ENCODE measurements at places on chromosomes 16 and 17. TPM values are rescaled to one million over a fixed set of nuclear protein-coding genes. Genes with fewer than 3 reads are reported as not detected.

DNA sequence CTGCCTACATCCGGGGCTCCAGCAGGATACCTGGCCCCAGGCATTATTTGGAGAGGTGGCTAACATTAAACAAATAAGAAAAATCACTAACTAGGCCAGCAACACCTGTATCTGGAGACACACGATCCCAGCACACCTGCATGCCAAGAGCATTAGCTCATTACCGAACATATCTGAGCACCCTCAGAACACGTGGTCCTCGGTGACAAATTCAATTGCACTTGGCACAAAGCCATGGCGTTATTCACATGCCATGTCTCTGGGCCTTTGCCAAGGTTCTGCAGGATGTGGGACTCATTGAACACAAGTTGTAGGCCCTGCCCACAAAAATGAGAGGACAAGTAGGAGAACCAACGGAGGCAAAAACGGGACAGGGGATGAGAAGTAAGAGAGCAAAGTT, 552.3 kb downstream of the TOX3 start:
- no peak for DNase-seq

- DNase-seq = no peak
Measured at GRCh38 chr17:38566666-38567031, 39.1 kb downstream of the SRCIN1 start.

- DNase-seq = no peak
Measured at GRCh38 chr17:79072544-79072943, 2.1 kb upstream of the ENGASE start.

- peak; percentile 61 for DNase-seq
Measured at GRCh38 chr17:45172541-45173286, 11.0 kb downstream of the HEXIM2 start.

DNA sequence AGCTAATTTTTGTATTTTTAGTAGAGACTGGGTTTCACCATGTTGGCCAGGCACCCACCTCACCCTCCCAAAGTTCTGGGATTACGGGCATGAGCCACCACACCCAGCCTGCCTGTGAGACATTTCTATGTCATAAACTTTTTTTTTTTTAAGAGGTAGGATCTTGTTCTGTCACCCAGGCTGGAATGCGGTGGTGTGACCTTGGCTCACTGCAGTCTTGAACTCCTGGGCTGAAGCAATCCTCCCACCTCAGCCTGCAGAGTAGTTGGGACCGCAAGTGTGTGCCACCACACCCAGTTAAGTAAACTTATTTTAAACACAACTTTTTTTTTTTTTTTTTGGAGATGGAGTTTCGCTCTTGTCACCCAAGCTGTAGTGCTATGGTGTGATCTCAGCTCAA, 47.2 kb downstream of the SCNN1G start:
- DNase-seq = no peak

TAC4 gene
- total RNA-seq = 0.44 TPM

MT1A gene
- 1.2 TPM for total RNA-seq

YWHAE gene
- 569 TPM for total RNA-seq

HOXB6 gene
- 0.66 TPM for total RNA-seq

DNA sequence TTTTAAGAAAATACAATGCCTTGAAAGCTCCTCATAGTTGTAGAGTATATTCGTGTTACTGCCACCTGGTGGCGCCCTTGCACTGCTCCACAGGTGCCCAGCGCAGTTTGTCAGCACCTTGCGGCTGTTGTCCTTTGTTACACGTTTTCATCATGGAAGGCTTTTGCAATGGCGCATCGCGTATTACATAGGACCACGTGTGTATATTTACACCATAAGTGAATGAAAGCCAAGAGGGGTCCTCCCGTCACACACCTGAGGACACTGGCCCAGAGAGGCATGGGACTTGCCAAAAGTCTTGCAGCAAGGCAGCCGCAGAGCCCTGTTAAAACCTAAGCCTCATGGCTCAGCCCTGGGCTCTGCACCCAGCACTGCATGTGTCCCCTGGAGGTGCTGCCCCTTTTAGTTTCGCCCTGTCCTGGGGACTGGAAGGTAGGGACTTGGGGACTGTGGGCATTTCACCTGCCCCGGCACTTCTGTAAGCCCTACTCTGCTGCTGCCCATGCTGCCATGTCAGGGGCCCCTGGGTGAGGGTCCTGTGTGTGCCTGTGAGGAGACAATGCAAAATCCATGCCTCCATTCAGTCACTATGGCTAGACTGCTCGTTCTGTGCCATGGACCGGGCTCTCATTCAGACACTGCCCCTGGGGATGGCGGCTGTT, 24.3 kb downstream of the POLR3E start:
- DNase-seq = peak; percentile 61

DNA sequence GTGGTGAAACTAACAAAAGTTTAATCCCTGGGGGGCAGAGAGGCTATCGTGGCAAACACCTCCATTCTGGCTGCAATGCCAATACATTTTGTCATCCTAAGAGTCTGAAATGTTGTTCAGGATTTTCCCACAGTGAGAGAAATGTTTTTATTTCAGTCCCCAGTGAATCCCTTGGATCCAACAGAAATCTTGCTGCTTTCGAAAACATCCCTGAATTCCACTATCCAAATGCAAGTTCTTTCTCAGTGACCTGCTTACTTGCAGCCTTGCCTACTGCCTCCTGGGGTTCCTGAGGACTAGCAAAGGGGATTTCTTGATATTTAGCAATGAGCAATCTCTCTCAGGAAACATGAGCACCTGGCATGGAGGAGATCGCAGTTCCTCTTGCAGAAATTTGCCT, 202.1 kb upstream of the IRX3 start:
- no peak for DNase-seq

- no peak for DNase-seq
Measured at GRCh38 chr16:55037046-55037445, 106.4 kb downstream of the IRX5 start.

- DNase-seq = no peak
Measured at GRCh38 chr16:89040391-89040790, 53.3 kb upstream of the ACSF3 start.

- DNase-seq = no peak
Measured at GRCh38 chr17:34519282-34519681, 60.1 kb upstream of the TMEM132E start.

DNA sequence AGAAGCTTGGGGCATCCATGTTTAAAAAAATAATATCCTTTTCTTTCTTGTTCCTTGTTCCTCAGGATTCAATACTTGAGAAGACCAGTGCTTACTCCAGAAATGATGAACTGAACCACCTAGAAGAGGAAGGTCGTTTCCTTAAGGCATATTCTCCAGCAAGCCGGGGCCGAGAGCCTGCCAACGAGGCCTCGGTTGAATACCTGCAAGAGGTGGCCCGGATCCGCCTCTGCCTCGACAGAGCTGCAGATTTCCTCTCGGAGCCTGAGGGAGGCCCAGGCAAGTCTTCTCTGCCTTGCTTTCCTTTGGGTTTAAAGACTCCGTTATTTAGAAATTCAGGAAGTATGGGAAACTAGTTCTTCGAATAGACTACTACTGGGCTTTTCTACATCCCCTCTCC, 42.5 kb upstream of the ENDOV start:
- DNase-seq = no peak

GRCh38 chr17:32514606-32515005, 27.8 kb downstream of the CDK5R1 start:
- DNase-seq = no peak

DNA sequence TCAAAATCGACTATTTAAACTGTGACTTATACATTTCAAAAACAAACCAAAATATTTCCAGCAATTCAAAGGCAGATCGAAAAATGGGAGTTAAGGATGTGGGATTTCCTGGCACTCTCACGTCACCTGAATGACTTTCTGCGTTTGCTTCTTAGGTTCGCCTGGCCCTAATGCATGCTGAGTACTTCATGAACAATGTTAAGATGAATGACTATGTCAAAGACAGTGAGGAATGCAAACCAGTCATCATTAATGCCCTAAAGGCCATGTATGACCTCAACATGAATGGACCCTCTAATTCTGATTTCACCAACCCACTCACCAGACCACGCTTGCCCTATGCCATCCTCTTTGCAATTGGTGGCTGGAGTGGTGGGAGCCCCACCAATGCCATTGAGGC, 7.3 kb downstream of the KLHL10 start:
- DNase-seq = no peak

ELMO3 gene
- total RNA-seq = 0.80 TPM

- DNase-seq = no peak
Measured at GRCh38 chr16:16110111-16110490, 113.2 kb downstream of the ABCC6 start.

DNA sequence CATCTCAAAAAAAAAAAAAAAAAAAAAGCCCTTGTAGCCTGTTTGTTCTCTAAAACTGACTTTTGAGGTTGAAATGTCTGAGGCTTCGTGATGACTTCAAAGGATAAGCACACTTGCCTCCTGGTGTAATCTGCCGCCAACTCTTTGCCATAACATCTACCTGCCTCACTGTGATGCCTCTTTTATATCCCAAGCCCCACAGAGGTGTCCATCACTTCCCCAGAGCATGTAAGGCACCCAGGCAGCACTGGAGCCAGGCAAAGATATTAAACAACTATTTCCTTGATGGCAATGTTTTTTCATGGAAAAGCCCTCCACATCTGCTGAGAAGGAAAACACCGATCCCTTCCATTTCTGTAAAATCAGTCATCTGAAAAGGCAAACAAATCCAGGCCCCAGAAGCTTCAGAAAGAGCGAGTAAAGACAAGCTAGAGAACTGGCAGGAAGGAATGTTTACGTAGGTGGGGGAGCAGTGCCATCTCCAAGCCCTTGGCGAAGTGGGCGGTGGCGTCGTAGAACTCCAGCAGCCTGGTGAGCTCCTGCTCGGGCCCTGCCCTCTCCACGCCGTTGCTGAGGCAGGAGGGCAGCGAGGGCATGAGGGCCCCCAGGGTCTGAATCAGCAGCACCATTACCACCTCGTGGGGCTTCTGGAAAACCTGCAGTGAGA, 28.6 kb downstream of the COG7 start:
- no peak for DNase-seq

EVPLL gene
- not detected for total RNA-seq

KRT40 gene
- total RNA-seq = not detected

DNA sequence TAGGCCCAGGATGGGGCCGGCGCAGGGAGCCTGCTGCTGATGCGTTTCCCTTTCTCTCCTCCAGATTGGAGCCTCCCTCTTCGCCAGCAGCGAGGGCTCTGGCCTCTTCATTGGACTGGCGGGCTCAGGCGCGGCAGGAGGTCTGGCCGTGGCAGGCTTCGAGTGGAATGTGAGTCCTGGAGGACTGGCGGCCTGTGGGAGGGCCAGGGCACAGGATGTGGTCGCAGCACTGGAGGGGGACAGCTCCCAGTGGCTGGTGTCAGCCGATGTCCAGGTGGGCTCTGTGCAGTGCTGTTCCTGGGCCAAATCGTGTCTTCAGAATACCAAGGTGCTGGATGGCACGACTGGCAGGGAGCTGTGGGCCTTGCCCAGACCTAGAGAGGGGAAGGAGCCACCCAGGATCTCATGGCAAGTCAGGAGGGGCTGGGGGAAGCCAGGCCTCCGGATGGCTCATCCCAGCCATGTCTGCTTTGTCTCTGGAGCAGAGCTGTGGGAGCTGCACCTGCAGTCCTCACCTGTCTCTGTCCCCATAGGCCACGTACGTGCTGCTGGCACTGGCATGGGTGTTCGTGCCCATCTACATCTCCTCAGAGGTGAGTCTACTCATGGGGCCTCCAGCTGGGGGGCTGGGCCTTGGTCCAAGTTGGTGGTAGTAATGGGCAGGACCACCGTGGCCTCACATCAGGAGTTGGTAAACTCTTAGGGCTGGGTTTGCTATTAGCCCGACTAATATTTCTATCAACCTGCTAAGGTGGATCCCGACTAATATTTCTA, 7.3 kb downstream of the SLC5A10 start:
- no peak for DNase-seq

All from left ventricle myocardium inferior (tissue), 1 donor.